ENCODE measurements at places on chromosomes 16 and 17.

- DNase-seq = no peak
Observed at GRCh38 chr17:76645481-76645880, 1.9 kb upstream of the ST6GALNAC1 start.

DNA sequence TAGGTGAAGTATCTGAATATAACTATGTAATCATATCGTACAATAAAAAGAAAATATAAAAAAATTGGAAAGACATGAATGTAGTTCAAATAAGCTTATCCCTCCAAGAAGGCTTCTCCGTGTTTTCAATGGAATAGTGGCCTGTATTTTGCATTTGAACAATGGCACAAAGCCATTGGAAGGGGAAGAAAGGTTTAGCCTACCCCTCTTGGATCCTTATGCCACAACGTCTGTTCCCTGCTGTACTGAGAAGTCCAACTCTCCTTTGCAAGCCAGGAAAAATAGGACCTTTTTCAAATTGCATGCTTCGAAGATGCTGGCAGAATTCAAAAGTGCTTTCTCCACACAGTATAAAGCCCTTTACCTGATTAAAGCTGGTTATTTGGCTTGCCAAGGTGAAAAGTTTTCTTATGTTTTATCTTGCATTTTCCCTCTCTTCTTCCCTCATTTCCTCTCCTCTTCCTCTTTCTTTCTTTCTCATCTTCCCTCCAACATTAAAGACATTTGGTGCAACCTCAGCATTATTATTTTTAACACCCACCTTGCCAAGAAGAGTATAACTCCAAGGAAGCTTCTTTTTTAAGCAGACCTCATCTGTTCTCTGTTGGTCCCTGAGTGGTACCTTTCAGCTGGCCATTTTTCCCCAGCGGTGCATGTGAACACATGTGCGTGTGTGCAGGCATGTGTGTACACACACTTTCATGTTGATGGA, 968.6 kb upstream of the RBFOX1 start:
- no peak for DNase-seq

DNA sequence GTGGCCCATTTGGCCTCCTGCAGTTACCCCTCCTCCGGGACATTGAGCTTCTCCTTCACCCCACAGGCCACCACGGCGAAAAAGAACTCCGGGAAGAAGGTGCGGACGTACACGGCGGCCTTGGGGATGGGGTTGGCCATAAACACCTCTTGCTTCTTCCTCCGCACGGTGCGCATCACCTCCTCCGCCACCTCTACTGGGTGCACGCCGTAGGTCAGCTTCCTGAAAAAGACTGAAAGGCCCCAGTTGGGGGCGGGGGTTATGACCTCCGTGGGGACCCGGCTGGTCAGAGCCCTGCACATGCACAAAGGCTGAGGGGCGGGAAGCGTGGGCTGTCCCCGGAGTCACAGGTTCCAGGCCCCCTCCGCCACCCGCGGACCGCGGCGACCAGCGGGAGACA, 19.9 kb downstream of the DHRS7C start:
- no peak for DNase-seq

GRCh38 chr17:79728169-79728907, 2.4 kb upstream of the ENPP7 start:
- peak; percentile 94 for DNase-seq

DNA sequence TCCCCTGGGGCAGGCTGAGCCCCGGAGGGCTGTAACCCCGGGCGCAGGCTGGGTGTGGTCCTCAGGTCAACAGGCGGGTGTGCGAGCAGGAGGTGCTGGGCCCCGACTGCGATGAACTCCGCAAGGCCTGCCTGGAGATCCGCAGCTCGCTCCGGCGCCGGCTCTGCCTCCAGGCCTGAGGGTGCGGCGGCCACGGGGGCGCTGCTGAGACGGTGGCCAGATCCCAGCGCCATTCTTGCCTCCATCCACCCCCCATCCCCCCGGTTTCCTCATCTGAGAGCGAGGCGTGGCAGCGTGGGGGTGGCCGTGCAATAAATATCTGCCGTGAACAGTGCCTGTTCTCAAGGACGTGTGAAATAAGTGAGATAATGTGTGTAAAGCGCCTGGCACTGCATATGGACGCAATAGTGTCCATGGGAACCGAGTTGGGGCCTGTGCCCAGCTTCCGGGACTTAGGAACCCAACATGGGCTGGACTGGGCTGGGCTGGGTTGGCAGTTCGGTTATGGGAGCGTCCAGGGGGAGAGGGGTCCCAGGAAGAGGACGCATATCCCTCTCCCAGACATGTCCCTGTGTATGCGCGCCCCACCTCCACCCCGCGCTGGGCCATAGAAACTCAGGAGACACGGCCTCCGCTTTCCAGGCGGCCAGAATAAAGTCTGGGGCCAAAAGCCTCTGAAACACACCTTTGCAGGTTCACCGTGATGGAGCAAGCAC, 15.0 kb downstream of the ZNF213 start:
- peak; percentile 65 for DNase-seq

DNA sequence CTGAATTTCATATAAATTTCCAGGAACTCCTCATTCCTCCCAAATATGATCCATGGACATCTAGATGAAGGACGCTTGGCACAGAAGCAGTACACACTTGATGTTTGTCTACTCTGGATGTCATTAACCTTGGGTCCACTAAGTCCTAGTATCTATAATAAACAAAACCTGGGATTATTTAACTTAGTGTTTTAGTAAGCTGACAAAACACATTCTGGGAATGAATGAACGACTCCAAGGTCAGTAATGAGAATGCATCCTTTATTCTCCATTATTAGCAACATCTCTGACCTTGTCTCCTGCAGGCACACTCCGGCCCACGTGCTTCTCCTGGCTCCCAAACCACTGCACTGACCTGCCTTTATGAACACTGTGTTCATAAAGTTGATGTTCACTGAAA, 24.1 kb upstream of the CDYL2 start:
- no peak for DNase-seq

DNA sequence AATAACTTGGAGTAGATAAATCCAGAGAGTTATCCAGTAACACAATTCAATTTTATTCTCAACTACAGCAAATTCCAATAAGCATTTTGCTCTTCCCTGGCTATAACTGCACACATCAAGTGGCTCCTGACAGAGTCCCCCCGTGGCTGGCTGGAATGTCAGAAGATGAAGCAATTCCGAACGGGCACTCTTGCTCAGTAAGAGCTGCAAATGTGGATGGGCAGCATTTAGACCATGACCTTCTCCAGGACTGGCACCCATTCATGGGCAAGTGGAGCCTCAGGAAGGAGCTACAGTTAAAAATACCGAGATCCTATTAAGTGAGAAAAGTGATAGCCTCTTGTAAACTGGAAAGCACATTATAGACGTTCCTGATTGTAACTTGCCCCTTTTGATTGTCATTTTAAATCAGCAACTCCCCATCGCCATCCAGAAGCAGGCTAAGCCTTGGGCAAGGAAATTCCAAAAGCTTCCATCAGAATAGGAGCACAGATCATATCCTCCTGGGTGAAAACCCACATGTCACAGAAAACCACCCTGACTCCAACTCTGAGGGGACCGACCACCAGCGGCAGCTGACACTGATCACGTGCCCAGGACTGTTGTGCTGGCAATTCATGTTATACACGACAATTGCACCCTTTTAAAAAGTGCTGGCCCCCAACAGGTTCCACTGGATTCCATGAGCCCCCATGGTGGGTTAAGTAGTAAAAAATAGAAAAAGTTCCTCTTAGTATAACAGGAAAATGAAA, 7.1 kb downstream of the UBE2O start:
- no peak for DNase-seq

DNA sequence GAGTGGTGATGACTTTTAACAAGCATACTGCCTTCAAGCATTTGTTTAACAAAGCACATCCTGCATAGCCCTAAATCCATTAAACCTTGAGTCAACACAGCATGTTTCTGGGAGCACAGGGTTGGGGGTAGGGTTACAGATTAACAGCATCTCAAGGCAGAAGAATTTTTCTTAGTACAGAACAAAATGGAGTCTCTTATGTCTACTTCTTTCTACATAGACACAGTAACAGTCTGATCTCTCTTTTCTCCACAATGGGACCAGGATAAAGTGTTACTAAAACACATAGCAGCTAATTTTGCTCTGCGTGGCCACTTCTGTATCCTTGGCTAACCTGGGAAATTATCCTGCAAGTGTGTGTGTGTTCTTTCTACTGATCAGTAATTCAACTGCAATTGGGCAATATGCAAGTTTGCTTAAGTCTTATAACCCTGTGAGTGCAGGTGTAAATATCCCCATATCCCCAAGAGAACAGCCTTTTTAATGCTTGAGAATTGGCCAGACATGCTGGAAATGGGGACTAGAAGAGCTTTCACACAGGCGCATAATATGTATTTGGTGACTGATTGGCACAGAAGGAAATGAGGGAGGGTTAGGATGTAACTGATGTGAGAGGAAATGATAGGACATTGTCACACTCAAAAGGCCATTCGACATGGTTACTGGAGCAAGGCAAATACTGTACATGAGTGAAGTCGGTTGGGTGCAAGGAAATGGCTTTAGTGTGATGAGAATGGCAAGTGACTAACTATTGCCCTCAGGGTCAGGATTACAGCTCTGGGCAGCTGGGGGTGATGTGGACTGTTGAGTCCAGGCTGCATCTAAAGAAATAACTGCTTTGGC, 10.8 kb upstream of the ANKS4B start:
- DNase-seq = no peak

GRCh38 chr16:508884-509736, 18.4 kb upstream of the CAPN15 start:
- DNase-seq = no peak

DNA sequence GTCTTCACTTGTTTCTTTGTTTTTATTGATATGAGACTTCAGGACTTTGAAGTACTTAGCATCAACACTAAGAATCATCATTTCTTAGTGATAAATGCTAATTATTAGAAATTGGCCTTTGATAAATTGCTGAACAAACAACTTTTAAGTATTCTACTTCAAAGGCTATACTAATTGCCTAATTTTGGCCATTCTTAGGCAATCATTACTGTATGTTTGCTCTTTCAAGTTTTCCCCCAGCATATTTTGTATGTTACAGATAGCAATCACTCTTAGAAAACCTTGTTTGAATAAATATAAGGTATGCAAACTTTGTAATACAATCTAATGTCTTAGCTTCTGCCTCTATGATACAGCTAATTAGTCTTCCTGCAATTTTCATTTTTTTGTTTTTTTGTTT, 46.0 kb downstream of the NQO1 start:
- no peak for DNase-seq

DNA sequence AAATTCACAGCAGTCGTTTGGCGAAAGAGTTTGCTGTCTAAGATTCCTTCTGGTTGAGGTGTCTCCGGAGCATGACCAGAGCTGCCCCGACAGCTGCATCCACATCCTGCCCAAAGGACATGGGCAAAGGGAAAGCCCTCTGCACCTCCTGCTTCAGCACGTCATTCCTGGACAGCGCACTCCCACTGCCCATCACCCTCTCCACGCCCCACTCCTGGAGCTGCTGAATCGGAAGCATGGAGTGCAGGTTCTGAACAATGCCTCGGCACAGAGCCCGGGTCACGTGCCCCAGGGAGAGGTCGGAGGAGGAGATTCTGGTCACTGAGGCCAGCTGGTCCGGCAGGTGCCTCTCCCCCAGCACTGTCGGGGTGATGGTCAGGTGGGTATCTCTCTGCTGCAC, 1.3 kb upstream of the TRPV1 start:
- no peak for DNase-seq

DNA sequence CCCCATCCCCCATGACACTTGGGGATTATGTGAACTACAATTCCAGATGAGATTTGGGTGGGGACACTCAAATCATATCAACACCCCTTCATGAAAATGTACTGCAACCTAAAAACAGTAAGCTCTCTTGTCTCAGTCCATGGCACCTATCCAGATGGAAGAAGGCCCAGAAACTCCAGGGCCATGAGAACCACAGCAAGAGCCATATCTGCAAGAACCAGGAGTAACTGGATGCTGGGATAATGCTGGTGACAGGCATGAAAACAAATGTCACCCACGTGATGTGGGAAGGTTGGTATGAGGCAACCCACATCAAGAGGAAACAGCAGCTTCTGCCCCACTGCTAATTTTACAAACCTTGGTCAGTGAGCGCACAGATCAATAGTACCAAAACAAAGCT, 400.1 kb upstream of the ERCC4 start:
- DNase-seq = no peak

DNA sequence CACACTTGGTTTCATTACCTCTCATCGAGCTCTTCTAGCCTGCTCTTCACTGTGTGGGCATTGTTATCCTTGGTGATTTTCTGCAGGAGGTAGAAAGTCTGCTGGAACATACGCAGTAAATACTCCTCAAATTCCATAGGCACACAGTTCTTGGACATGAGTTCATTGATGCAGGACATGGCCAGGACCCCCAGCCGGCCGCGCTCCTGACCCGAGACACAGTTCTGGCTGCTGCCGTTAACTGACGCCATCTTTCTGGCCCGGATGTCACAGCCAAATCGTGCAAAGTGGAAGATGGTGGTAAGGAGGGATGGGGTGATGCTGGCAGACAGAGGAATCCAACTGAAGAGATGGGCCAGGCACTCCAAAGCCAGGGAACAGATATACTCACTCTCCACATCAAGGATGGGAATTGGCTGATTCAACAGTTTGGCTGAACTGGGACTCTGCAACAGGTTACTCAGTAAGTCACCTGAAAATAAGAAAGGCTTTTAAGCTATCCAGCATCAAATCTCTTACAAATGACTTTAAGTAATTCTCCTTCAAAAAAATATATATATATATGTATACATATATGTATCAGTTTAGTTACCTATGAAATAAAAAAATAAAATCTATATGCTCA, 55.6 kb downstream of the XPO6 start:
- no peak for DNase-seq
